ENCODE measurements at places on chromosomes 4 and X. TPM values are rescaled to one million over a fixed set of nuclear protein-coding genes. Genes with fewer than 3 reads are reported as not detected.
A peak's percentile ranks its signal among the peaks of the same experiment; 100 is the strongest.

LPAR4 gene
- total RNA-seq: not detected

IL21 gene
- total RNA-seq: 95.3 TPM

FMR1NB gene
- total RNA-seq: not detected

TMEM156 gene
- total RNA-seq: 25.9 TPM

HSFX2 gene
- not detected for total RNA-seq

NBDY gene
- 29.9 TPM for total RNA-seq

MID1 gene
- not detected for total RNA-seq

CLDN22 gene
- not detected for total RNA-seq

PAGE2B gene
- total RNA-seq: 0.45 TPM

GRCh38 chrX:47572773-47573340 is 9.4 kb upstream of the TIMP1 start:
- H3K27me3 ChIP-seq: peaks cover 2% of the 10 kb centered on the region
- no peak overlapping the region for H3K27ac ChIP-seq
- H3K4me3 ChIP-seq: no peak overlapping the region
- H3K36me3 ChIP-seq: peaks cover 31% of the 10 kb centered on the region
- peaks cover 8% of the 10 kb centered on the region for H3K4me1 ChIP-seq

DNA sequence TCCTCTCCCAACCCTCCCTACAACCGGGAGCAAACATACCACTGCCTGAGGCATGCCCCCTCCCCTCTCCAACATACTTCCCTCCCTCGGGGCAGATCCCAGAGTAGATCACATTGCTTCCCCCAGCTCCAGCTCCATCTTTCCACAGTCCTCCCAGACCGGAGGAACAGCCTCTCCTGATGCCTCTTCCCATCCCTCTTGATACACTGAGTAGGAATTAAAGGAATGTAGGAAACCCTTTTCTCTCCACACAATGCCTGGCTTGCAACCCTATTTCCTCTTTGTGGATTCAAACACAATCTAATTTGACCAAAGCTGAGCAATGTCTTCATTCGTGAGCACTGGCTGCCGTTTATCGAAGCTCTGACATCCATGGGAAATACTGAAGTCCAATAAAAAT is 339.8 kb downstream of the BCOR start:
- no peak overlapping the region for H3K27ac ChIP-seq
- no peaks in the 10 kb centered on the region for H3K27me3 ChIP-seq
- H3K4me3 ChIP-seq: no peak overlapping the region

DNA sequence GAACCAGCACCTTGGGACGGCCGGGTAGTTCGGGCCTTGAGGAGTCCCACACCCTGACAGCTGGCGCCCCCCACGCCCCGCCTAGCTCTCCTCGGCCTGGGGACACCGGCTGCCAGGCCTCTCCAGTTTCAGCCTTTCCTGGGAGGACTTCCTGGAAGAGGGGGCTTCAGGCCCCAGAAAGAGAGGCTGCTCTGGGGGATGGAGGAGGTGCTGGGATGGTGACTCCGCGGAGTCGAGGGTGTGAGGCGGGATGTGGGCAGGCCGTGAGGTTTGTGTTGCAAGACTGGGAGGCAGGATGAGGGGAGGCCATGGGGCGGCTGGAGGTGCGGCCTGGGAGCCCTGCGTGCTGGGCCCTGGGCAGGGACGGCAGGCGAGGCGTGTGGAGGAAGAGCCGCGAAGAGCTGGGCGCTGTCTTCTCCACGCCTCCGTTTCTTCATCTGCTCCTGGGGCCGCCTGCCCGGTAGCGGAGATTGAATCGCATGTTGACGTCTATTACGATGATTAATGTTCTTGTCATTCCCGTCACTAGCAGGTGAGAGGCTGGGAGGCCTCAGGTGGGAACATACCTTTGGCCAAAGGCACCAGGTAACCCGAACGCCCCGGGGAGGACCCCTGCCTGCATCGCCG is 918 bp upstream of the FGFRL1 start:
- DNase-seq: peak; percentile 92
- H3K4me3 ChIP-seq: peak overlapping the region; percentile 89
- peaks cover 27% of the 10 kb centered on the region for H3K27me3 ChIP-seq

DNA sequence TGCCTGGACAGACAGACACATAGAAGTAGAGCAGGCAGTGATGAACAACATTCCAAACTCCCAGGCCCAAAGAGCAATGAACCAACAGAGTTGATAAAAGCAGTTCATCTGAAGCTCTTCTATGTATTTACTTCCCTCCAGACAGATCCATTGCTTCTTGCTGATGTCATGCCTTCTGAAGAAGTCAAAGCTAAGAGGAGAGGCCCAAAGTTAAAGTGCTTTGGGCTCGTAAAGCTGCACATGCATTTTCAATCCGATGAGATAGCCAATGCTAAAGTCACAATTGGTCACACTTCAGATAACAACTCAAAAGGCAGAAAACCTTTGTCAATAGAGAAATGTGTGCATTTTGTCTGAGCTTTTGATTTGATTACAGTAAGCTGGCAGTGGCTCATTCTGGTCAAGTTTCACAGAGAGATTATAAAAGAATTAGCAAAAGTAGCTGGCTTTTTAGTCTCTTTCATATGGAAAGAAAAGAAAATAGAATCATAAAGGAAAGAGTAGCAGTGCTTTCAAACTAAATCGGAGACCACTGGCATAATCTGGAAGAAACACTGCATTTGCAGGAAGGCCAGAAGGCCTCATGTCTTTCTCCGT is 82.0 kb downstream of the GPC4 start:
- H3K4me1 ChIP-seq: no peaks in the 10 kb centered on the region
- no peak overlapping the region for H3K4me3 ChIP-seq
- H3K27ac ChIP-seq: no peak overlapping the region
- no peaks in the 10 kb centered on the region for H3K36me3 ChIP-seq

DNA sequence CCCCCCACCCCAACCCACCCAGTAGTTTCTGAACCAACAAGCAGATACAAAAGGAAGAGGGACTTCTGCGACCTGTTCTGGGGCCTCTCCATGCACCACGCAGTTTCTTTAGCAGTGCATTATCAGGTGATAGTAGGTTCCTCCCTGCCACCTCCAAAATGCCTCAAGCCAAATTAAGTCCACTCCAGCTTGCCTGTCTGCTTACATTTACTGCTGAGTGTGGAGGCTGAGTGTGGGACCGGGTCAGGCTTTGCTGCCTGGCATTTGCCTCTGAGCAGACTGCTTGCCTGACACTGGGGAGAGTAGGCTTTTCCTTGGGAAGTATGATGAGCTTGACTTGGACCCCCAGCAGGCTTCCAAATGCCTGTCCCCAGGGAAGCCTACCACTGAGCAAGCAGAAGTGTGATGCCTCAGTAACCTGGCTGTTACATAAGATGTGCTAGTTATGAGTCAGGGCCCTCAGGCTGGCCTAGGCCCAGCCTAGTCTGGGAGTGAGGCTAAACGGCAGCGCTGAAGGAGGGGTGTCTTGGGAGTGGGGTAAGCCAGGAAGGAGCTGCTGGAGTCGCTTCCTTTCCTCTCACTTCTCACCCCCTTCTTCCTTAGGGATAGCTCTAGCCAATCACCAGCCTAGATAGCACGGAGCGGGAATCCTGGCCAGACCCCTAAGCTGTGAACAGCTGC is 9.0 kb downstream of the TSC22D3 start:
- no peaks in the 10 kb centered on the region for H3K36me3 ChIP-seq
- H3K4me3 ChIP-seq: no peak overlapping the region
- H3K27ac ChIP-seq: no peak overlapping the region
- DNase-seq: no peak
- no peaks in the 10 kb centered on the region for H3K4me1 ChIP-seq

DNA sequence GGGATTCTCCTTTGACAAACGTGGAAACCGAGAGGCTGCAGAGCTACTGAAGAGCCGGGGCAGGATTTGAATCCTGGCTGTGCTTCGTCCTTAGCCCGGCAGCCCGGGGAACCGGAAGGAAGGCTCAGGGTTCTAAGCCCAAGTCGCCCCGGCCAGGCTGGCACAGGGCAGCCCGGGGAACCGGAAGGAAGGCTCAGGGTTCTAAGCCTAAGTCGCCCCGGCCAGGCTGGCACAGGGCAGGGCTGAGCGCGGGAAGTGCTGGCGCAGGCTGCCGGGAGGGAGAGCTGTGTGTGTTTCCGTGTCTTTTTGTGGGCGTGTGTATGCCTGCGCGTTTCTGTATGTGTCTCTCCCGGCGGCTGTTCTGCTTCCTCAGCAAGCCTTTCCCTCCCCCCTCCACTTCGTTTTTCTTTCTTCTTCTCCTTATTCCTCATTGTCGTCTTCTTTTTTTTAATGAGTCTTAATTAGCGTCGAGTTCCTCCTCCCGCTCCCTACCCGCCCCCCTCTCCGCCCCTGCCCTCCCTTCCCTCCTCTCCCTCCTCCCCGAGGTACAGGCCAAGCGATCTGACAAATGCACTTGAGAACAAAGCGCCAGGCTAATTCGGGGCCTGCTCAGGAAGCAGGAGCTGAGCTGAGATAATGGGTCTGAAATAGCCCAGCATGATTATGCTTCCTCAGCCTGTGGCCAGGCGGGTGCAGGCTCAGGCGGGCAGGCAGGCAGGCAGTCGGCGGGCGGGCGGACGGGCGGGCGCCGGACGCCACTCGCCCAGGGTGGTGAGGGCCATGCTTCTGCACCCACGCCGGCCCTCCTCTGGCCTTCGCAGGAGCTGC is 65.9 kb downstream of the EFNB1 start:
- H3K4me1 ChIP-seq: no peaks in the 10 kb centered on the region
- H3K4me3 ChIP-seq: peak overlapping the region; percentile 57
- H3K27me3 ChIP-seq: no peaks in the 10 kb centered on the region
- no peak overlapping the region for H3K27ac ChIP-seq

DNA sequence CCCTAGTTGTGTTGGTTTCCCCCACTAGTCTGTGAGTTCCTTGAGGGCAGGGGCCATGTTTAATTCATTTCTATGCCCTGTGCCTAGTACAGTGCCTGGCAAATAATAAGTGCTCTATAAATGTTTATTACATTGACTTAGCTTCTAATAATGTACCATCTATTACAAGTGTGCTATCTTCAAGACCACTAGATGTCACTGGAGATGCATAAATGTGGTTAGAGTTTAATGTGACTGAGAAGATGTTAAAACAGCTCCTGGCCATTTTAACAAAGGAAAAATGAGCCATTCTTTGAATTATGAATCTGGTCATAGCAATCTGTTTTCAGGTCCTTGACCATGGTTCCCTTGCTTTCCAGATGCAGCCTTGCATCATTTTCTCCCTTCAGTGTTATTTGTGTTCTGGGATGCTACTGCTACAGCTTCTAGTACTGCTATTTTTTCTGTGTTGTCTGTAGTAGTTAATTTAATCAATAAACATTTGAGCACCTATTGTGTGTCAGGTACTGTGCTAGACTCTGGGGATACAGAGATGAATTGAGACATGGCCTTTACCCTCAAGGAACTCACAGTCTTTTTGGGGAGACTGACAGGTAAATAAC is 43.2 kb downstream of the SLC9A6 start:
- peak; percentile 62 for DNase-seq
- H3K4me3 ChIP-seq: no peak overlapping the region
- H3K27me3 ChIP-seq: no peaks in the 10 kb centered on the region
- no peak overlapping the region for H3K27ac ChIP-seq

- H3K27ac ChIP-seq: no peak overlapping the region
- no peaks in the 10 kb centered on the region for H3K27me3 ChIP-seq
- H3K4me1 ChIP-seq: no peaks in the 10 kb centered on the region
- no peak for DNase-seq
Measured at GRCh38 chrX:152913346-152913745, 15.5 kb downstream of the ZNF185 start.

GRCh38 chrX:139850968-139851367 is 81.9 kb downstream of the ATP11C start:
- no peak for DNase-seq
- H3K36me3 ChIP-seq: no peaks in the 10 kb centered on the region
- H3K27ac ChIP-seq: no peak overlapping the region
- H3K27me3 ChIP-seq: no peaks in the 10 kb centered on the region
- H3K4me3 ChIP-seq: no peak overlapping the region

DNA sequence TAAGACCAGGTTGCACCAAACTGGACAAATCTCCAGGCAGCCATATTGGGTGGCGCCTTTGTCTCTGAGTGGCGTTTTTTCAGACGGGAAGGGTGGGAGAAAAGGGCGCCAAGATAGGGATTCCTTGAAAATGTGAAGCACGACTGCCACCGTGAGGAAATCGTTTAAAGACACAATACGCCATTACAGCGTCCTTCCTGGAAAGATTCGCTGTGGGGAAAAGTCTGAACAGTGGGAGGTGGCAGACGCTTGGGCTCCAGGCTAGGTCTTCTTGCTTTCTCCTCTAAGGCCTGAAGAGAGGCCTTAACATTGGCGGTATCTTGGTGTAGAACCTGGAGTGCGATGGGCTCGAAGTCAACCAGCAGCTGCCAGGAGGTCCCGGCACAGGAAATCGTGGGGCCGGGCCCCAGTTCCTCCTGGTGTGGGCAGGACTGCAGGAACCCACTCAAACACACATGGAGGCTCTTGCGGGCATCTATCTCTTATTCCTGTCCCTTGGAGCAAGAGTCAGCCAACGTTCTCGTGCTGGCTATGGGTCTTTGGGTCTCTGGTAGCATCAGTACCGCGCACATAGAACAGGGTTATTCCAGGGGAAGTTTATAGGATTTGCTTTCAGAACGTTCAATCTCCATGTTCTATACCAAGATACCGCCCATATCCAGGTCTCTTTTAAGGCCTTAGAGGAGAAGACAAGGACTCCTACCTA is 208.8 kb downstream of the OR13H1 start:
- H3K27me3 ChIP-seq: no peaks in the 10 kb centered on the region
- no peak overlapping the region for H3K4me3 ChIP-seq
- no peak for DNase-seq
- H3K36me3 ChIP-seq: peaks cover 17% of the 10 kb centered on the region
- no peaks in the 10 kb centered on the region for H3K4me1 ChIP-seq
- no peak overlapping the region for H3K27ac ChIP-seq

- no peaks in the 10 kb centered on the region for H3K27me3 ChIP-seq
- no peak overlapping the region for H3K27ac ChIP-seq
- H3K4me1 ChIP-seq: no peaks in the 10 kb centered on the region
- no peak for DNase-seq
- no peak overlapping the region for H3K4me3 ChIP-seq
Measured at GRCh38 chr4:63036159-63036866, 1372.9 kb downstream of the TECRL start.

- no peaks in the 10 kb centered on the region for H3K27me3 ChIP-seq
- no peaks in the 10 kb centered on the region for H3K36me3 ChIP-seq
- H3K4me3 ChIP-seq: no peak overlapping the region
- peak; percentile 92 for DNase-seq
- no peak overlapping the region for H3K27ac ChIP-seq
- H3K4me1 ChIP-seq: no peaks in the 10 kb centered on the region
Measured at GRCh38 chr4:3442959-3443749, 1.4 kb downstream of the HGFAC start.

GRCh38 chr4:126850286-126850685 is 782.5 kb upstream of the INTU start:
- no peaks in the 10 kb centered on the region for H3K27me3 ChIP-seq
- H3K27ac ChIP-seq: no peak overlapping the region
- no peak for DNase-seq

DNA sequence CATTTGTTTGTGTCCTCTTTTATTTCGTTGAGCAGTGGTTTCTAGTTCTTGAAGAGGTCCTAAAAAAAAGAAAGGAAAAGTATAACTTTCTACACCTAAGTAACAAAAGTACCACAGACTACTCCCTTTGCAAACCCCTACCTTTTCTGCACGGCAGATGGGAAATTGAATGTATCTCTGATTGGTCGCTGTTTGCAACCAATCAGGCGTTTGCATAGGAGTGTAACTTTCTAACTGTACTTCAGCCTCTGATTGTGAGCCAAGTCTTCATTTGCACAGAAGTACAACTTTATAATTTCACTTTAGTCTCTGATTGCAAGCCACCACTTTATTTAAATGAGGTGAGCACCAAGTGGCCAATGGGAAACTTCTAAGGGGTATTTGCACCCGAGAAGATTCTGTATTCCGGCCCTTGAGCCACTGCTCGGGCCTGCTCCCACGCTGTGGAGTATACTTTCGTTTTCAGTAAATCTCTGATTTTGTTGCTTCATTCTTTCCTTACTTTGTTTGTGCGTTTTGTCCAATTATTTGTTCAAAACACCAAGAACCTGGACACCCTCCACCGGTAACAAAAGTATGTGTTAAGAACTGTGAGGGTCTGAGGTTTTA is 40.3 kb upstream of the FHL1 start:
- H3K36me3 ChIP-seq: no peaks in the 10 kb centered on the region
- no peak overlapping the region for H3K27ac ChIP-seq
- H3K27me3 ChIP-seq: no peaks in the 10 kb centered on the region
- no peak for DNase-seq
- no peak overlapping the region for H3K4me3 ChIP-seq
